ENCODE measurements at places on chromosomes 11 and 22.

DNA sequence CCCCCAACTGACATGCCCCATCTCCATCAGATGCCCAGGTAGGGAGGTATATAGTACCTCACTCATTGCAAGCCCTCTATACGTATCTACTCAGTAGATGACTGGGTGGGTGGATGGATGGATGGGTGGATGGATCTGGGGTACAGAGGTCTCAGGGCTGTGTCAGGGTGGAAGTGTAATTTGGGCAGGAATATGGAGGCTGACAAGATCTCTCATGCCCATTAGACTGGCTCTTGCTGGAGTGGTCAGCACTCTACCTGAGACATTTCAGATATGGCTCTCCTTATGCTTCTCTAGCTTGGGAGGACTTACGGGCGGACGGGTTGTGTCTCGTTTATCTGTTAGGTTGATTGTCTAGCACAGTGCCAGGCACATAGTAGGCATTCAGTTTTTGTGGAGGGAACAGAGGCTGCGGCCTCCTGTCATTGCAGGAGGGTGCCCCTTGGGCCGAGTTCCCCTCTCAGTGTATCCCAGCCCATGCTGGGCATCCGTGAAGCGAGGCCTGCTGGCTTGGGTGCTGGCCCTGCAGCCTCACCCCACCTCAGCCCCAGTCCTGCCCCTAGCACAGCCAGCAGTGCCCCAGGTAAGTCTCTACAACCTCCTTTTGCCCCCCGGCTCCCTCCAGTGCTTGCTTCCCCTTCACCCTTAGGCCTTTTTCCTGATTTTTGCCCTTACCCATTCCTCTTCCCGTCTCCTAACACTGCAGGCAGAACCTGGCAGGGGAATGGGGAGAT lies 13.7 kb downstream of the ROBO3 start:
- no peak for DNase-seq

GRCh38 chr11:34191578-34191977 lies 86.1 kb downstream of the NAT10 start:
- DNase-seq = no peak

GRCh38 chr11:22711880-22712279 lies 45.5 kb downstream of the GAS2 start:
- no peak for DNase-seq

DNA sequence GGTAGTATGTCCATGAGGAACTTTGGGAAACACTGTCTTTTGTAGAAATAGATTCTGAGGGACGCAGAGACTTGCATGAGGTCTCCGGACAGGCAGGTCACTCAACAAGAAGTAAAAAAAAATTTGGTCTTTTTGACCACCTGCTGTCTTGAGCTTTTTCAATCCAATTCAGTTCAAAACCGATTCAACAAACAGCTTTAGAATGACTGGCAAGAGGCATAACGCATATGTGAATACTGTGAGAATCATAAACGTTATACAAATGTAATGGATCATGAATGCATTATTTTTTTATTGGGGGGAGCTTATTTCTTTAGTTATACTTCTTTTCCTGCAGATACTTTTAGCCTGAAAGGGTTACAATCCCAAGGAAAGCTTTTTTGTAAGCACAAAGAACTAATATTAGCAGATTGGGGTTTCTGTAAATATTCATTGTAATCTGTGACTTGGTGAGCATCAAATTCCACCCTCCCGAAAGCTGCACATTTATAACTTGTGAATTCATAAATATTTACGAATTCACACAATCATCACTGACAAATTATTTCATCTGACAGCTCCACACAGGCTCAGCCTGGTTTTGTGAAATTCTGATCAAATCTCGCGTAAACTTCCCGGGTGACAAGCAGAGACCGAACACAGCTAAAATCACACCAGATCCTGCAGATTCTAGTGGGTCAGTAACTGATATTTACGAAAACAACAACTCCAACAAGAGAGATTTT lies 507.7 kb downstream of the MN1 start:
- DNase-seq = no peak

GRCh38 chr11:31872076-31872443 lies 60.9 kb upstream of the PAX6 start:
- DNase-seq = no peak

- DNase-seq = no peak
These were observed 26.8 kb downstream of the MIAT start for GRCh38 chr22:26684168-26684567.

- DNase-seq = no peak
These were observed 29.3 kb upstream of the TCF20 start for GRCh38 chr22:42299586-42300258.

GRCh38 chr22:35477911-35478582 lies 62.6 kb upstream of the RASD2 start:
- peak; percentile 57 for DNase-seq

GRCh38 chr11:75346912-75347647 lies 4.4 kb downstream of the ARRB1 start:
- no peak for DNase-seq

DNA sequence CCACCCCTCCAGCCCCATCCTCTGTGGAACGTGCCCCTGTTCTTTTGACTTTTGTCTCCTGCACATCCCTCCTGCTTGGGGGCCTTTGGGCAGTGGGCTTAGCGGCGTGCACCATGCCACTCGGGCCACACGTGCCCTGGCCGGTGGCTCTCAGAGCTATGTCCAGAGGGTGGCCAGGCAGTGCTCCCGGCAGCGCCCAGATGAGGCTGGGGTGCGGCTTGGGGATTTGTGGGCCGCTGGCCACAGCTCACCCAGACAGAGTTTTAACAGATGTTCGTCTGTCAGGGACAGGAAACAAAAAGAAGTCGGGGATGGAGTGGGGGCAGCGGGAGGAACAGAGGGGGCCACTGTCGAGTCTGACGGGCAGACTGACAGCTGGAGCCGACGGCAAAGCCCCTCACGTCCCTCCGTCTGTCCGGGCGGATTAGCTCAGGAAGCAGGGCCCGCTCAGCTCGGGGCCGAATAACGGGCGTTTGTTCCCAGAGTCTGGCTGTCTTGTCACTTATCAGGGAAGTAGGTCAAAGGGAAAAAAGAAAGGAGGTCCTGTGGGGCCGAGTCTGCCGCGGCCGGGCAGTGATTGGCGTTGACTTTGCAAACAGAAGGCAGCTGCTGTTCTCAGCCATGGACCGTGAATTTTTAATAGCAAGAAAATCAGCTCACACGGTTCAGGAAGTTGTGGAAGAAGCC lies 61.6 kb downstream of the LRP5 start:
- no peak for DNase-seq

- DNase-seq = no peak
These were observed 85.7 kb downstream of the PGR start for GRCh38 chr11:101043940-101044339.

- DNase-seq = no peak
These were observed 22.1 kb downstream of the NECTIN1 start for GRCh38 chr11:119706887-119707286.

DNA sequence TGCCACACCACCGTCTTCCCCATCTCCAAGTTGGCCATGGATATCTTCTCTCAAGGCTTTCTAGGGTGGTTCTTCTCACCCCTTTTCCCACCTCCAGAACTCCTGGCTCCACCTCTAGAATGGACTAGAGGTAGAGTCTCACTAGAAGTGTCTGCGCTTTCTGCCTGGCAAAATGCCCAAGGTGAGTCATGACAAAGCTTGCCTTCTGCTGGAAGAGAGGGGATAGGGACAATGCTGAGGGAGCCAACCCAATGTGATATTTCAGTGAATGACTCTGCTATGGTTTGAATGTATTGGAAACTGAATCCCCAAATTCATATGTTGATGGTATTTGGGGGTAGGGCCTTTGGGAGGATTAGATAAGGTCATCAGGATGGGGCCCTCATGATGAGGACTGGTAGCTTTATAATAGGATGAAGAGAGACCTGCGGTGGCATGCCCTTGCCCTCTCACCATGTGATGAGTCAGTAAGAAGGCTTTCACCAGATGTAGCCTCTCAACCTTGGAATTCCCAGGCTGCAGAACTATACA lies 4.1 kb upstream of the CD82 start:
- DNase-seq = no peak

DNA sequence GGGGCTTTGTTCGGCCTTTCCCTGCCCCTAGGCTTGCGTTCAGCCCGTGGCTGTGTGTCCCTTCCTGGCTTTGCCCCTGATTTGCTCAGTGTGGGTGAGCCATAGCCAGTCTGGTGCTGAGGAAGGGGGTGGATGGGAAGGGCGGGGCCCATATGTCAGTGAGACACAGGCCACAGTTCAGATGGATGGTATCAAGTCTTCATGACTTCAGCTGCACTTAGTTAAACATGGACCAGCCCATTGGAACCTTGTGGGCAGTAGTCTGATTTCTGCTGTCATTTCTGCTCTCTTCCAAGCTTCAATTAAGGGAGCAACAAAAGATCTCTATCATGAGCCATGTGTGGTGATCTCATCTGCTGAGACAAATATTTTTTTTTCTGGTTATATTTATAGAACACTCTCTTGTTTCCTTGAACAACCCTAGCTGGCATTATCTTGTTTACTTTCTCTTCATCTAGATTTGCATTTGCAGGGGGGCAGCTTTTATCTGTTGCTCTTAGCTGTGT lies 21.6 kb upstream of the PEX26 start:
- DNase-seq = no peak

DNA sequence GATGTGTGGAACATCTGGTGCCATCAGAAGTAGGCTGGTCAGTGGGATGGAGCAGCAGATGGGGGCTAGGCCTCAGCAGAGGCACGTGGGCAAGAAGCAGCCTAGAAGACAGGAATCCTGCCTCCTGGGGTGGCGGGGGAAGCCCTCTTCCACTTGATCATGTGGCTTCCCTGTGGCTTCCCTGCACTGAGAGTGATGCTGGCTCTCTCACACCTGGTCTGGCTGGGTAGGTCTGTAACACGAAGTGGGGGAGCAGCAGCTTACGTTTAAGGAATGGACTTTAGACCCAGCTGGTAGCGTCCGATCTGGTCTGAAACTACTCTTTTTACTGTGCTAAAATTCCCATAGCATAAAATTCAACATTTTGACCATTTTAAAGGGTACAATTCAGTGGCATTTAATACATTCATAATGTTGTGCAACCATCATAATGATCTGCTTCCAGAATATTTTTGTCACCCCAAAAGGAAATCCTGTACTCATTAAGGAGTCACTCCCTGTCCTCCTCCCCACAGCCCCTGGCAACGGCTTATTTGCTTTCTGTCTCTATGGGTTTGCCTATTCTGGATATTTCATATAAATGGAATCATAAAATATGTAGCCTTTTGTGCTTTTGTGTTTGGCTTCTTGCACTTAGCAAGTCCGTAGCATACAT lies 21.7 kb downstream of the PTPN5 start:
- no peak for DNase-seq

DNA sequence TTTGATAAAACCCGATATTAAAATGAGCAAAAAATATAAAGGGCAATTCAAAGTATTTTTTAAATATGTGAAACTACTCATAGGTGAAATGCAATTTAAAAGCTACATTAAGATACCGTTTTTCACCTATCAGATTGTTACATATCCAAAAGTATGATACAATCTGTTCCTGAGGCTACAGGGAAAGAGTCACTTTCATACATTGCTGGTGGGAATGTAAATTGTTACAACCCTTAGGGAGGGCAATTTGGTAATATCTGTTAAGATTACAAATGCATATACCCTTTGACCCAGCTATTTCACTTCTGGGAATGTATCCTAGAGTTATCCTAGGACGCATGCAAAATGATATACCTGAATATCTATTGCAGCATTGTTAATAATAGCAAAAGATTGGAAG lies 132.1 kb downstream of the BLID start:
- no peak for DNase-seq

- no peak for DNase-seq
These were observed 480.5 kb downstream of the MIAT start for GRCh38 chr22:27137871-27138337.

GRCh38 chr22:26416256-26416655 lies 12.8 kb upstream of the ASPHD2 start:
- DNase-seq = no peak

GRCh38 chr11:44335052-44335760 lies 25.3 kb upstream of the ALX4 start:
- no peak for DNase-seq

- no peak for DNase-seq
These were observed 101.8 kb upstream of the ASPHD2 start for GRCh38 chr22:26327306-26327705.

GRCh38 chr22:31079095-31079642 lies 1.9 kb upstream of the SMTN start:
- no peak for DNase-seq

DNA sequence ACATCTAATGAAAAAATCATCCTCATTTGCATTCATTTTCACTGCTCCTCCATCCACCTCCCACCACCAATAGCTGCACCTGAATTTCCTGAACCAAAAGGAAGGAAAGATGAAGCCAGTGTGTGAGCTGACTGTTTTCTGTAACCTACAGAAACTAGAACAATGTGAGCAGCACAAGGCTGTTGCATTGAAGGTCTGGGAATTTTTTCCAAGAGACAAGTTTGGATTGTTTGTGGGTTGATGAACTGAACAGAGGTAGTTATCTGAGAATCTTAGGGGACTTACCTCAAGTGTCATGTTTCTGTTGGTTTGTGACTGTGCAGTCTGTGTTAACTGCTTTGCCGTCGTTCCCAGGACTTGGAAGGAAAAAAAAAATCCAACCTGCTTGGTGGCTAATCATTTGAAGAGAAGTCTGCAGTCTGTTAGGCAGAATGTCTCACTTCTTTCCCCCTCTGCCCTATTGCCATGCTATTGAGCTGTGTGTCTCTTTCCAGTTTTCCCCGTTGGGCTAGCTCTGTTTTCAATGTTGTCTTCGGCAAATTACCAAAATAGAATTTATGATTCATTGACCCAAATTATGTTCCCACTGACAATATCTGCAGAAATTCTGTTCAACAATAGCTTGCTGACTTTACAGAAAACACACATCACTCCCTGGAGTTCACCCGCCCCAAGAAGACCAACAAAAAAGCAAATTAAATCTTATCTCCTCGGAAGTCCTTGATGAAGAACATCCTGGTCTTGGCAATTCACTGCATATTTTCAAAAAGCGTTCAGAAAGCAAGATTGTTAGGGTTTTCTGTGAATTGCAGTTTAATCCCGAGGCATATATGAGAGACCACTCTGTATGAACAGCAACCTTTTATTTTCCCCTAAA lies 76.0 kb downstream of the SC5D start:
- DNase-seq = no peak

DNA sequence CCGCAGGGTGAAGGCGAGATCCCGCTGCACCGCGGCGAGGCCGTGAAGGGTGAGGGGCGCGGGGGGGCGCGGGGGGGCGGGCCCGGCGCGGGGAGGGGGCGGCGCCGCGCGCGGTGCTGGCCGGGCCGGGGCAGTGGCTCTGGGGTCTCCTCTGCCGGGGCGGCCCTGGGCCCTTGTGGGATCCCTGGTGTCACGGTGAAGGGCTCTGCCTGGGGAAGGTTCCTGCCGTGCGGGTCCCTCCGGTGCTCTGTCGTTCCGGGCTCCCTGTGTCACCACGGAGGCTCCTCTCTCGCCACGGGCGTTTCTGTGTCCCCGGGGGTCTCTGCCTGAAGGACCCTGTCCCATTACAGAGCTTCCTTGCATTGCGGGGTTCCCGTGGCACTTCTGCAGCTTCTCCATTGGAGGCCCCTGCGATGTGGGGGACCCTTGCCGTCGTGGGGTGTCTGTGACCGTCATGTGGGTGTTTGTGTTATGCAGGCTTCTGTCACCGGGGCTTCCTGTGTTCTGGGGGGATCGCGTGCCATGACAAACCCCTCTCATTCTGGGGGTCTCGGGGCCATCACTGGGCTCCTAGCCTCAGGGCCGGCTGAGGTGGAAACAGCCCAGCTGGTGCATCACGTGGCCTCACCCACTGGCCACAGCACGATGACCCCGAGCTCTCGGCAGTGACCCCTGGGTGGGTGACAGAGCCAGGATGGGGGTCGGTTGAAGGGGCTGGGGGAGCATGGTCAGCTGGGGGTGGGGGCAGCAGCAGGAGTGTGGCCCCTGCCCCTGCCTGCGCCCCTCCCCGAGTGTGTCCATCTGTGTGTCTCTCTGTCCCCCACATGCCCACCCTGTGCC lies 25.3 kb downstream of the SHANK3 start:
- no peak for DNase-seq
